AG08395 (cell line): ENCODE measurements at places on chromosomes 12 and 14.
A peak's percentile ranks its signal among the peaks of the same experiment; 100 is the strongest.

DNA sequence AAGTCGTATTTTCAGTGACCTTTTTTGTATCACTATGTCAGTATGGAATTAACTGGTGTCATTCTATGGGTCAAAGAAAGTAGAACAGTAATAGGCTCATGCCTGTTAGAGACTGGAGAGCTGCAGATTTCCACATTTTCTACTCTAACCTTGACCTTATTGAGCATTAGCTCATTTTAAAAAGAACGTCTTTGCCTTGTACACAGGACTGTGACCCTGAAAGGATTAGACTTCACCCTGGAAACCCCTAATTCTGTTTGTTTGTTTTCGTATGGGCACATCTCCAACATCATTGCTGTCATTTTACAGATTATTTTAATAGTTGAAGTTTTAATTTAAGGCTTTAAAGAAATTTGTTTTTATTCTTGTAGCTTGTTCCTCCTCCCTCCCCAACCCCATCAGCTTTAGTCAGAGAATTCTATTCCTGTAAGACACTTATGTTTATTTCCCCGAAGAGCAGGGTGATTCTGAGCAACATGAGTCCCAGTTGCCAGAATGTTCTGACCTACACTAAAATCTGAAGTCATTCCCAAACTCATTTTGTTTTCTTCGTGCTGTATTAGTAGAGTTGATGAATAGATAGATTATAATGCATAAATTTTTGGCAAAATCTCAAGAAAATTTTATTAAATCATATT is 451.3 kb downstream of the FOXG1 start:
- no peak for DNase-seq

DNA sequence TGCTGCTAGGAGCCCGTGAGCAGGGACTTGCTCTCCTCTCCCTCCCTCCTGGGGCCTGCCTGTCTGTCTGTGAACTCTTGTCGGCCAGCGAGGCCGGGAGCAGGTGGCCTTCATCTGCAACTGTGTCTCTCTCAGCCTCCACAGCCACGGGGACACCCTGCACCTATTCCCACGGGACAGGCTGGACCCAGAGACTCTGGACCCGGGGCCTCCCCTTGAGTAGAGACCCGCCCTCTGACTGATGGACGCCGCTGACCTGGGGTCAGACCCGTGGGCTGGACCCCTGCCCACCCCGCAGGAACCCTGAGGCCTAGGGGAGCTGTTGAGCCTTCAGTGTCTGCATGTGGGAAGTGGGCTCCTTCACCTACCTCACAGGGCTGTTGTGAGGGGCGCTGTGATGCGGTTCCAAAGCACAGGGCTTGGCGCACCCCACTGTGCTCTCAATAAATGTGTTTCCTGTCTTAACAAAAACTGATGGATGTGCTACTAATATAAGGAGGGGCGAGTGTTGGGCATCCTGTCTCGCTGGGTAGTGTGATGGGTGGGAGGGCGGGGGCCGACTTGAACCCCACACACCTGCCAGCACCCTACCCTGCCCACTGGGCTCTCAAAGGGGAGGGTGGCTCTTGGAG is 34.8 kb downstream of the MEG3 start:
- DNase-seq: no peak

DNA sequence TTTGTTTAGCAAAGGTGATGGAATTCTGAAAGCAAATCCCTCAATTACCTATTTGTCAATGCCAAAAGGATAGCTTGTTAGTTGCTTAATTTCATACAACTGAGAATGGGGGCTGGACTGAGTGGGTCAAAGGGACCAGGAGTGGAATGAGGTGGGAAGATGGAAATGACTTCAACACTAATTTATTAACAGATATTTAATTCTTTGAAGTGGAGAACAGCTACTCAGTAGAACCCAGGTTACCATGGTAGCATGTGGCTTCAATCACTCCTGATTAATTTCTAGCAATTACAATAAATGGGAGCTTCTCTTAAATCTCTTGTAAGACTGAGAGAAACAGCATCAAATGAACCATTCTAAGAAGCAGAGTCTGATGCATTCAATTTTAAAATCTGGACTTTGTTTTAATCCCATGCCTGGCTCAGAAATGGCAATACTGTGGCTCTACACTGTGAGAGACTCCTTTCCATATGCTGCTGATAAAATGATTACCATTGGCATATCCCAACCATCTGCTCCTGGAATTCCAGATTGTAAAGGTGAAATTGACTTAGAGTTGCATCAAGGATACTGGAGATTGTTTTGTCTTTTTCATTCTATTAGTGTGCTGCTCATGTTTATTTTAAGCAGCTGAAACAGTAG is 607.8 kb downstream of the SNAPC1 start:
- DNase-seq: no peak

DNA sequence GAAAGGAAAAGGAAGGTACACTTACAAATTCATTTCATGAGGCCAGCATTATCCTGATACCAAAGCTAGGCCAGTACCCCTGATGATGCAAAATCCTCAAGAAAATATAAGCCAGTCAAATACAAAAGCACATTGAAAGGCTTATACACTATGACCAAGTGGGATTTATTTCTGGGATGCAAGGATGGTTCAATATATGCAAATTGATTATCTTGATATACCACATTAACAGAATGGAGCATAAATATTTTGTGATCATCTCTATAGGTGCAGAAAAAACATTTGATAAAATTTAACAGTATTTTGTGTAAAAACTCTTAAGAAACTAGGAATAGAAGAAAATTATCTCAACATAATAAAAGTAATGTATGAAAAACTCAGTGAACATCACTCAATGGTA is 97.0 kb upstream of the BCAT1 start:
- DNase-seq: no peak

- peak; percentile 96 for DNase-seq
Measured at GRCh38 chr12:570435-570920, 92.8 kb downstream of the NINJ2 start.
